ENCODE measurements at places on chromosomes 2 and 18.
A peak's percentile ranks its signal among the peaks of the same experiment; 100 is the strongest.

DNA sequence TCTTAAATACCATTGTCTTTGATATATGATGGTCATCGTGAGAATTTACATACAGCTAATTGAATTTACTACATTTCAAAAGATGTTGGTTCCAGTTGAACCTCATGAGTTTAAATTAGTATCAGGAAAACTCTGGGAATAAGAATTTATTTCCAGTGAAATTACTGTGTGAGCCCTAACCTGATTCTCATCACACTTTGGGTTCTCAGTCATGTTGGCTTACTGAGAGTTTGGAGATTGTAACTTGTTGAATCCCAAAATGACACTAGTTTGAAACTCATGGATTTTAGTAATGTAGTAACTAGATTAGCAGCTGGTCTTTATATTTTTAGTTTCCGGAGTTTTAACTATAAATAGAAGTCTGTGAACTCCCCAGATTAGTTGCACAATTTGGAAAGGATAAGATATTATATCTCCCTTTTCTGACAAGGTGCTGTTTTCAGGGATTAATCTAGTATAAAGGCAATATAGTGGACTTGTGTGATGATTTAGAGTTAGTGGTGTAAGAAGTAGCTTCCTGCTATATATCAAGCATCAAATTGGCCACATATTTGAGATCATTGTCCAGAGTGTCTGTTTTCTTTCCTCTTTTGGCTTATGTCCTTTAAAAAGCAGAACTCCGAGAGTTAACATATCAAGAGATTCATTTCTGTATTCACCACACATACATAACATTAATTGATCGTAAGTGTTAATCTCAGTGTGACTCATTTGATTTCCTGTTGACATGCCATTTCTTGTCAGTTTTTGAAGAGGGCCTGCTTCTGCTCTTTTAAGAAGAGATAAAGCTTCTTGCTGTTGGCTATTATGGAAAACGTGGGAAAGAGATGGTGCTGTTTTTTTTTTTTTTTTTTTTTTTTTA is 15.7 kb downstream of the NDUFV2 start:
- DNase-seq, result no peak

- no peak for DNase-seq
Observed at GRCh38 chr2:52934323-52934898, 833.2 kb upstream of the CHAC2 start.

DNA sequence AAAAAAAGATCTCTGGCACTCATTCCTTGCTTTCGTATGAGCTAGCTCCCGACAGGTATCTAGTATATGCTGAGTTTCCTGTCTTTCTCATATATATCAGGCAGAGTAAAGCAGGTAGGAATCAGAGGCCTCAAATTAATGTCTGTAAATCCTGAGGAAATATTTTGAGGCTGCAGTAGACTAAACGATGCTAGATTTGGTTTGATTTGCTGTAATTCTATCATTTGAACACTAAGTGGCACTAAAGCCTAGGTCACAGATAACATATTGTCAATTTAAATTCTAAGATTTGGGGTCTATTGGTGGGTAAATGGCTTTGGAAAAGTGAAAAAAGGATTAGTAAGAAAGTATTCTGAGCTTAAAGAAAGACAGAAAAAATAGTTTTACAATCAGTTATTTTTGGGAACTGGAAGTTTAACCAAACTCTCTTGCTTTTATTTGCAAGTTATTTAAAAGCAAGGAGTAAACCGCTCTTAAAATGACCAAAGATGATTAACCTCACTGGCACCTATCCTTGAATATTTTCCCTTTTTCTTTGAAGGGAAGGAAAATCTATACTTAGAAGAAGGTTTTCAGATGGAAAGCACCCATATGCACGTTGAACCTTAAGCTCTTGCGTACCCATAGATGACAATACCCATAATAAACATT is 37.6 kb upstream of the SLC4A10 start:
- no peak for DNase-seq

DNA sequence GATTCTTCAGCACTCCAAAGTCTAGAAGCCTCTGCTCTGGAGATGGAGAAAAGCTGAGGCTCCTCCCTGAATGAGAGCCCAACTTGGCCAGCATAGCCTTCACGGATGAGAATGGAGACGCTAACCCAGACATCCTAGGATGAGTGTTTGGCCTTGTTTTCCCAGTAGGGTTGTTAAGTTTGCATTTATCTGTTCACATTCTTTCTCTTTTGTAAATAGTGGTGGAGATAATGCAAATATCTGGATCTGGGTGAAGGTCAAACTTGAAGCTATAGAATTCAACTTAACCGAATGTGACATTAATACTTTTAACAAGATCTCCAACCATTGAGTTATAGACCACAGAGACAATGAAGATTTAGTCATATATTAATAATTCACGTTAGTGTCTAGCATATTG is 53.4 kb upstream of the BZW1 start:
- no peak for DNase-seq

- DNase-seq, result no peak
Observed at GRCh38 chr18:61749031-61749430, 143.8 kb downstream of the RNF152 start.

DNA sequence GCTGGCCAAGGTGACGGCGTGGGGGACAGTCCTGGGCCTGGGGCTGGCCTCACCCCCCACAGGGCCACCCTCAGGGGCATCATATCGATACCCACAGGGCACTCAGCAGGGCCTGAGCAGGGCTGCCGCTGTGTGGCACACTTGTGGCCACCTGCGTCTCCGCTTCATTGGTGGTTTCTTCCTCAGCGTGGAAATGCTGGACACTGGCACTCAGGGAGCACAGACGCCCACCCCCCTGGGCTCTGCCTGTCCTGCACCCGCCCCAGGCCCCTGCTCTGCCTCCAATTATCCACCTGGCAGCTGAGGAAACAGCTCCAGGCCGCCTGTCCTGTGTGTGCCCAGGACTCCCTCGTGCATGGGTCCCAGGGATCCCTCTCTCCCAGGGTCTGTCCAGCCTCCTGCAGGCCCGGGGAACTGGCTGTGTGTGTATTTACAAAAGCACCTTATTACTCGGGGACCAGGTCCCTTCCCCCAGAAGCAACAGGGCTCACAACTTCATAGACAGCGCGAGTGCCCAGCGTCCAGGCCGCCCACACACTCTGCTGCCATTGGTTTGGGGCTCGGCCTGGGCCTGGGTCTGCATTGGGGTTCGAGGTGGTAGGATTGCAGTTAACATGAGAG is 13.1 kb downstream of the CROCC2 start:
- DNase-seq, result no peak

- peak; percentile 36 for DNase-seq
Observed at GRCh38 chr2:55923091-55923981, at the start of gene EFEMP1. Gene EFEMP1, minus strand, starts transcription at chr2:55923782. Its CDS starts 1,342 bp downstream, at chr2:55922440.

Data from GM06990 (cell line).